ENCODE measurements at places on chromosomes 12 and 14. TPM values are rescaled to one million over a fixed set of nuclear protein-coding genes. Genes with fewer than 3 reads are reported as not detected.

Gene KRT82
- total RNA-seq, result not detected

Gene PTPRQ
- 2.8 TPM for total RNA-seq

Gene PIK3C2G
- not detected for total RNA-seq

Gene DLGAP5
- total RNA-seq, result 3.6 TPM

Gene KRT85
- not detected for total RNA-seq

Gene PARPBP
- total RNA-seq, result 4.9 TPM

Gene PTHLH
- total RNA-seq, result 2.0 TPM

Gene SIRT4
- 1.00 TPM for total RNA-seq

Gene VDR
- total RNA-seq, result 8.1 TPM

Gene HCAR2
- not detected for total RNA-seq

Gene HHIPL1
- 4.4 TPM for total RNA-seq

Gene KLRF1
- total RNA-seq, result 0.18 TPM

Gene SMOC1
- 0.65 TPM for total RNA-seq

Gene CIT
- 5.1 TPM for total RNA-seq

Gene ANKS1B
- 0.43 TPM for total RNA-seq

Gene FOXG1
- under 0.01 TPM for total RNA-seq

Gene NYNRIN
- total RNA-seq, result 6.4 TPM

Gene ORAI1
- total RNA-seq, result 4.1 TPM

Gene LGALS3
- 168 TPM for total RNA-seq

Gene GDF11
- 2.8 TPM for total RNA-seq

Gene TGFB3
- total RNA-seq, result 12.2 TPM

Gene NOS1
- total RNA-seq, result not detected

Gene EFS
- 3.1 TPM for total RNA-seq

Data from smooth muscle cell of bladder (primary cell).